GM20000 (cell line): ENCODE measurements at places on chromosomes 16 and 17.
A peak's percentile ranks its signal among the peaks of the same experiment; 100 is the strongest.

GRCh38 chr17:17830740-17831207 is 6.0 kb downstream of the SREBF1 start:
- no peak for DNase-seq

DNA sequence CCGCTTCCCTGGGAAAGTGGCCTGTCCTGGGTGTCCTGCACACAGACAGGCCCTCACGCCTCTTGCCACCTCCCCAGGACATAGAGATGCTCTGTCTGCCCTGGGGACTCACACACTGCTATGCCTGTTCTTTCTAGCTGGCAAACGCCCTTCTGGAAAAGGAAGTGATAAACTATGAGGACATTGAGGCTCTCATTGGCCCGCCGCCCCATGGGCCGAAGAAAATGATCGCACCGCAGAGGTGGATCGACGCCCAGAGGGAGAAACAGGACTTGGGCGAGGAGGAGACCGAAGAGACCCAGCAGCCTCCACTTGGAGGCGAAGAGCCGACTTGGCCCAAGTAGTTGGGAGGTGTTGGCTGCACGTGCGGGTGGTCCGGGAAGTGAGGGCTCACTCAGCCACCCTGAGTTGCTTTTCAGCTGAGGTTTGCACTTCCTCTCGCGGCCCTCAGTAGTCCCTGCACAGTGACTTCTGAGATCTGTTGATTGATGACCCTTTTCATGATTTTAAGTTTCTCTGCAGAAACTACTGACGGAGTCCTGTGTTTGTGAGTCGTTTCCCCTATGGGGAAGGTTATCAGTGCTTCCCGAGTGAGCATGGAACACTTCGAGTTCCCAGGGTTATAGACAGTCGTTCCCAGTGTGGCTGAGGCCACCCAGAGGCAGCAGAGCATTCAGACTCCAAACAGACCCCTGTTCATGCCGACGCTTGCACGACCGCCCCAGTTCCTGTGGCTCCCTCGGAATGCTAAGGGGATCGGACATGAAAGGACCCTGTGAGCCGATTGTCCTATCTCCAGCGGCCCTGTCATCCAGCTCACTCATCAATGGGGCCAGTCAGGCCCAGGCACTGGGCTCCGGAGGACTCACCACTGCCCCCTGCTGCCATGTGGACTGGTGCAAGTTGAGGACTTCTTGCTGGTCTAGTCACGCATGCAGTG is 3.5 kb upstream of the RPL13 start:
- DNase-seq: peak; percentile 87

DNA sequence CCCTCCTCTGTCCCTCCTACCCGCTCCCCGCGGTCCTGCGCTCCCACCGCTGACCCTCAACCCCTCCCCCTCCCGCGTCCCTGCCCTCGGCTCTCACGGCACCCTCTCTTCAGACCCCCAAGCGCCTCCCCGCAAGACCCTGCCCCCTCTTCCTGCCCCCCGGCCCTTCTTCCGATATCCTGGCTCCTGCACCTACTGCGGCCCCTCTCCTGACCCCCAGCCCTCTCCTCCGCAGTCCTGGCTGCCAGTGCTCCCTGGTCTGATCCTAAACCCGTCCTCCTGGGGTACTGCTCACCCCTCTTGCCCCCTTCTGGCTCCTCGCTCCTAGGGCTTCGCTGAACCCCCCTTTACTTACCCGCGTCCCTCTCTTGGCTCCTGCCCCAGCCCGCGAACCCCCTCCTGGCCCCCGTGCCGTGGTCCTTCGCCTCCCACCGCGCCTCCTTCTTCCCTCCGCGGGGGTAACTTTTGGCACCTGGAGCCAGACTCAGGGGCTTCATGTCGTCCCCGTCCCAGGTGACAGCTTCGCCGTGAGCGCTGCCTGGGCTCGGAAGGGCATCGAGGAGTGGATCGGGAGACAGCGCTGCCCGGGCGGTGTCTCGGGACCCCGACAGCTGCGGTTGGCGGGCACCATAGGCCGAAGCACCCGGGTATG is 839 bp downstream of the NKD1 start:
- no peak for DNase-seq

DNA sequence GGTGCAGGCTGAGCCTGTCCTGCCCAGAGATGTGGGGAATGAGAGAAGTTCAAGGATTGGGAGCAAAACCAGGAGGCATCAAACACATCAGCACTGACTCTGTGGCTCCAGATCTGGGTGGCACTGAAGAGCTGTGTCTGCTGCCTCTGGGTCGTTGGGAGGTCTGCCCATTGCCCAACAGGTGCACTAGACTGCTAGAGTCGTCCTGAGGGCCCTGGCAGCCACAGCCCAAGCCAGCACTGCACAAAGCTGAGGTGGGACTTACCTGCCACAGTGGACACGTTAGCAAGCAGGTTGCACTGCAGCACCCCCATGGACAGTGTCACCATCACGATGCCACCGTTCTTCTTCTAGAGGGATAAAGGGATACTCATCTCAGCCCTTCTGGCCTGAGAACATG is 3.3 kb downstream of the DPEP3 start:
- DNase-seq: no peak

- no peak for DNase-seq
These were observed 435.7 kb downstream of the ZFHX3 start for GRCh38 chr16:72612256-72612655.

DNA sequence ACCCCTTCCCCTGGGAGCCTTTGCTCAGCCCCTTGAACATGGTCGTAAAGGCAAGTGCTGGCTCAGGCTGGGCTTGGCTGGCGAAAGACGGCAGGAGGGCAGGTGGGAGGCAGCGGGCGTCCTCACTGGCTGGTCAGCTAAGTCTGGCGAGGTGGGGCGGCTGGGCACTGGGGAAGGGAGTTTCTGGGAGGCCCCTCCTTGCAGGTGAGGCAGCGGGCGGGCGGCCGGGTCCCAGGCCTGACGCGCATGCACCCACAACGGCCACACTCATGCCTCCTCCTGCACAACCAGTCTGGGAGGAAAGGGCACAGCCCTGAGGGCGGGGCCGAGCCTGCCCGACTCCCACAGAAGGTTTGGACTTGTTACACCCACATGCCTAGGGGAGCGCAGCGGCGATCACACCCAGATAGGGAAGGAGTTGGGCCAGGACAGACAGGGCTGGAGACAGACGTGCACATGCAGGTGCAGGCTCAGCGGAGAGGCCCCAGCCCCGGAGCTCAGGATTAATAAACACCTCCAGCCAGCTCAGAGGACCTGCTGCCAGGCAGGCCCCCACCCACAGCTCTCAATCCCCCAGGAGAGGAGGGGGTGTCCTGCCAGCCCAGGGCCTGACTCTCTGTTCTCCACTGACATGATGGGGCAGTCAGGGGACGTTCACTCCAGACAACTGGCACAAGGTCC is at the start of gene EVPL:
TSS of gene EVPL (minus strand) at position 148 of the 681 bp plus-strand sequence. CDS start at position 40, 108 bp downstream.
- DNase-seq: no peak

GRCh38 chr17:68455901-68456338 is 1.4 kb downstream of the WIPI1 start:
- DNase-seq: no peak

- DNase-seq: no peak
These were observed 103.4 kb downstream of the ZNF778 start for GRCh38 chr16:89320782-89321501.

DNA sequence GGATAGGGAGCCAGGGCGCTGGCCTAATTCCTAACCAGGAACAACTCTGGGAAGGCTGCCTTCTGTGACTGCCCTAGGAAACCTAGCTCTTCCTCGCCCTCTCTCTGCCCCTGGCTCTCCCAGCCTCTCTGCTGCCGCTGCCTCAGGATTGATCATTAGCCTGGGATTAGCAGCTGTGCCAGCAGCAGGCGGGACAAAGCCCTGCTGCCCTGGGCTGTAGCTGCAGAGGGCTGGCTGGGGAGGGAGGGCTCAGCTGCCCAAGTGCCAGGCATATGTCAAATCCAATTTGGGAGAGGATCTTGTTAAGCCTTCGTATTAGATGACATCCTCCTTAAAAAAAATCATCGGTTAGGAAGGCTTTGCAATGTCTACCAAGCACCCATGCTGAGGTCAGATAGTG is 144.8 kb upstream of the CCL2 start:
- DNase-seq: no peak

DNA sequence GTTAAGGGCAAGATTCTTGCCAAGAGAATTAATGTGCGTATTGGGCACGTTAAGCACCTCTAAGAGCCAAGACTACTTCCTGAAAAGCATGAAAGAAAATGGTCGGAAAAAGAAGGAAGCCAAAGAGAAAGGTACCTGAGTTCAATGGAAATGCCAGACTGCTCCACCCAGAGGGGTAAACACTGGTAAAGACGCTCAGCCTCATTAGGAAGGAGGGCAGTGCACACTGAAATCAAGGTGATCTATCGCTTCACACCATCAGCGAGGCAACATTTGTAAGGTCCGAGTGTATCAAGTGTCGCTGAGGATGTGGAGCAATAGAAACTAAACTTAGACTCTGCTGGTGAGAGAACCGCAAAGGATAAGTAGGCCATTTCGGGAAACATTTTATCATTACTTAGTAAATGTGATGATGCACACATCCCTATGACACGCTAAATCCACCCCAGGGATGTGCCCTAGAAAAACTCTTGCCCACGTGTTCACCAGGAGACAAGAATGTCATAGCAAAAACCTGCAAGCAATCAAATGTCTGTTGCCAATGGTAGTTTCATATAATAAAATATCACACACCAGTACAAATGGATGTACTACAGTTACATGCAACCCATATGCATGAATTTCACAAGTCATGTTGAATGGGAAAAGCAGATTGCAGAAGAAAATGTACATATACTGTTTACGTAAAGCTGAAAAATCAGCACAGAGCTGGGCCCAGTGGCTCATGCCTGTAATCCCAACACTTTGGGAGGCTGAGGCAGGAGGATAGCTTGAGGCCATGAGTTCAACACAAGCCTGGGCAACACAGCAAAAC is 23.6 kb downstream of the CNTROB start:
- no peak for DNase-seq

GRCh38 chr16:1290063-1290501 is 19.4 kb upstream of the UBE2I start:
- DNase-seq: no peak

- no peak for DNase-seq
These were observed 39.0 kb downstream of the NEUROD2 start for GRCh38 chr17:39568702-39569101.

DNA sequence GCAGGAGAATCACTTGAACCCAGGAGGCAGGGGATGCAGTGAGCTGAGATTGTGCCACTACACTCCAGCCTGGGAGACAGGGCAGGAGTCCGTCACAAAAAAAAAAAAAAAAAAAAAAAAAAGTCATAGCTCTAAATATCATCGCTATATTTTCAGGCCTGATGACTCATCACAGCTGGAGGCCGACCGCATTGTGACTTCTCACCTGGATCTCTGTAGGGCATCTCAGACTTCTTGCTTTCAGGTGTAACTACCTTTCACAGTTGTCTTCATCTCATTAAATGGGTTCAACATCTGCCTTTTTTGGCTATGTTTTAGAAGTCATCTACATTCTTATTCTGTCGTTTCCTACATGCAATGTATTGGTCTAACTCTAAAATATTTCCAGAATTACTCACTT is 353.1 kb upstream of the MON1B start:
- no peak for DNase-seq

- no peak for DNase-seq
These were observed 29.8 kb downstream of the CTU2 start for GRCh38 chr16:88736088-88736487.

- DNase-seq: no peak
These were observed at the start of gene XAF1 for GRCh38 chr17:6755731-6756184. Gene XAF1, plus strand, starts transcription at chr17:6756046. Its CDS starts 33 bp downstream, at chr17:6756079.

- no peak for DNase-seq
These were observed 878 bp downstream of the TAOK1 start for GRCh38 chr17:29390851-29391631.

DNA sequence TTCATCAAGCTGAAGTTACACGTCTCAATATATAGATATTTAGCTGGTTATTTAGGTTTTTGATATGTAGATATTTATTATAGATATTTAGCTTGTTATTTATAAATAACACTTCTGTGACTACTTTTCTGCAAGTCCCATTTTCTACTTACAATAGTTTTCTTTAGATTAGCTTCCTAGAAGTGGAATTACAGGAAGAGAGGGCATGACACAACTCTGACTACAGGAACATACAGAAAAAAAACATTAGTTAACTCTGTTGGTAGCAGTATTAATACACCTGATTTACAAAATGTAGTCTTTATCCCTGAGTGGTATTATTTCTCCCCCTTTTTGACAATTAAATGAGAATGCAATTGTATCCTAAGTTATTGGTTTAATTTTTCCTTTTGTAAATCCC is 21.2 kb upstream of the CCL1 start:
- no peak for DNase-seq
